ENCODE measurements at places on chromosomes 5 and 9.

DNA sequence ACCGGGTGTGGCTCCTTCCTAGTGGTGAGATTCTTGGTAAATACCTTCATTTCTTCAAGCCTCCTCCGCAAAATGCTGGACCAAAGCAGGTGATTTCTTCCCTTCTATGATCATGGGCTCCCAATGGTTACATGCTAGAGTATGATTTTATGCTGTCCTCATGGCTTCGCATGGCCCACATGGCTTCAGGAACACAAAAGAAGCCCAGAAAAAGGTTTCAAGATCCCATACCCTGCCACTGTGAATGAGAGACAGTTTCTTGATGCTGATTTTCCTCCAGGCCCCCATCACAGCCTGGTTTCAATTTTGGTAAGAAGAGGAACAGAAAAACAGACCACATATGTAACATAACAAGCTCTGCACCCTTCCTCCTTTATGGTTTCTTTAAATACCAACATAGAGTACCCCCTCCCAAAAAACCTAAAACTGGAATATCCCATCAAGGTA lies 2.4 kb upstream of the RXFP3 start:
- no peak for DNase-seq

- DNase-seq = peak; percentile 4
Observed at GRCh38 chr5:132821791-132822190, 8.7 kb downstream of the SHROOM1 start.

DNA sequence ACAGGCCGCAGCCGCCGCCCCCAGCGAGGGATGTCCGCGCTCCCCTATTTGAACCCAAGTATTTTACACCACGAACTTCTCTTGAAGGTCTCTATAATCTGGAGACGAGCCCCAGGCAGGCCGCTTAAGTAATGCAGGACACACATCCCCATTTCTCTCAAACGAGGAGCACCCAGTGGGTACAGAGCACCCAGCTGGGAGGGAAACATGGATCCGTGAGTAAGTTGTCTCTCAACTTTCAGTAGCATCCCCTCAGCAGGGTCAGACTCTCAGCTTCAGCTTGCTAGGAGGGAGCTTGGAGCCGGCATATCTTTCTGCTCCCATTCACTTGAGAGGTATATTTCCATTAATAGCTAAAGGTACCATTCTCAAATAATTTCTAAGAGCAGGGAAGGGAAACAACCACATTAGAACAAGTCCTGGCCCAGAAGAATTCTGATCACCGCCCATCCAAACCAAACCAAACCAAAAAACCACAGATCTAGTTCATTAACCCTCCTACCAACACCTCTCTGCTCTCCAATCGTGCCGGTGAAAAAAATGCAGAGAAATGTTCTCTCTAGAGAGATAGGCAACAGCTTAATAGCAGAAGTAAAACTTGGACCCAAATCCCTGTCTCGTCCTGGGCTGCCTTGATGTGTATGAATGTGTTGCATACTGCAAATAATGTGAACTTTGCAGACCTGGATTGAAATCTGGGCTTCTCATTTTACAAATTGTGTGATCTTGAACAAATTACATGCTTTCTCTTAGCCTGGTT lies 910 bp downstream of the TDRD7 start:
- no peak for DNase-seq

DNA sequence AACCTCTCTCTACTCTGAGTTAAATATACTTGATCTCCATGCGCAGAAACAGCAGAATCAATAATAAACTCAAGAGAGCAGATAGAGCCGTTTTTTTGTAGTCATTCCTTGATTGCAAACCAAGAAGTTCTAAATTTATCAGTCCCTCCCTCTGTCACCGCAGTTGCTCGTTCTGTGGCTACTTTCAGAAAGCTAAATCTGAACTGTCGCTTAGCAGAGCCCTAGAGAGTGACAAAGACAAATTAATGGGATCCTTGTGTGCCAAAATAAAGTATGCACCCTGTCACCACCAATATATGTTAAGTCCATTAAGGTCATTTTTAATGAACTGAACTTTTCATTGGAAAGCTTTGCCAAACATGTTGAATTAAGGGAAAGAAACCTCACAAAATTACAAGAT lies 218.3 kb downstream of the ADAMTSL1 start:
- no peak for DNase-seq

DNA sequence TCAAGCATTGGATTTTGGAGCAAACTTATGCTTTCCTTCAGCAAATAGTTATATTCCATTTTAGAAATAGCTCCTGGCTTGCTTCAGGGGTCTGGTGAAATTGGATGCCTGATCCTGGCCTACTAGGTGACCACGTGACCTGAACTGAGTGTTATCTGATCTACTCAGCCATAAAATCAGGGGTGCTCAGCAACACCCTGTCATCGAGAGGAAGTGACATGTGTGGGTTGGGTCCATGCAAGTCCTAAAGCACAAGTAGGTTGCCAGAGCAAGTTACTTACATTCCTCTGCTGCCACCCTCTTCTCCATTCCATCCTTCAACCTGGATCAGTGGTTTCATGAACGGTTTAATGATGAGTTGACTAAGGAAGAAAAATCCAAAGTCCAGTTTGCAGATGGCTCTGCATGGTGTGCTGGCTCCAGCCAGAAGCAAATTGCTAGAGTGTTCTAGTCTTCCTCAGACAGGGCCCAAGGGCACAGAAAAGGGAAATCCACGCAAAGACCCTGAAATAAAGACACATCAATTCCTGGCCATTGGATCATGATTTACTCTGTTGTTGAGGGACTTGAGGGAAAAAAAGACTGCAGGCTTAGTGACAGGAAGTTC lies 2.8 kb upstream of the FAM193B start:
- DNase-seq = no peak

GRCh38 chr9:99511723-99512122 lies 289.6 kb downstream of the SEC61B start:
- no peak for DNase-seq

DNA sequence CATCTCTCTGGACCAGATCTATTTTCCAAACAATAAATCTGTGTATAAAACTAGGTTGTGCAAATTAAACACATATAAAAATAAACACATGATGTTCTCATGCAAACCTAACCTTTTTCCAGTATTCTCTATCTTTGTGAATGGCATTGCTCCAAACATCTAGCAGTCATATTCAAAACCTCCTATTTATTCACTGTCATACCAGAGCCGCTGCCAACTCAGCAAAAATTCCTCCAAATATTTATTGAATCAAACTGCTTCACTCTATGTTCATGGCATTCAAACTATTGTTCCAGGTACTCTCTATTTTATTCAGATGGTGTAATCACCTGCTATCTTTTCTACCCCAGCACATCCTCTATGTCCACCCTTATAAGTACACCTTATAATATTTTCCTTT lies 652.1 kb upstream of the RIOK2 start:
- DNase-seq = no peak

- no peak for DNase-seq
Observed at GRCh38 chr5:144139586-144139985, 30.9 kb downstream of the YIPF5 start.

- DNase-seq = no peak
Observed at GRCh38 chr5:159801303-159801702, 115.0 kb upstream of the ADRA1B start.

- DNase-seq = no peak
Observed at GRCh38 chr5:133051061-133051541, 712 bp upstream of the HSPA4 start.

DNA sequence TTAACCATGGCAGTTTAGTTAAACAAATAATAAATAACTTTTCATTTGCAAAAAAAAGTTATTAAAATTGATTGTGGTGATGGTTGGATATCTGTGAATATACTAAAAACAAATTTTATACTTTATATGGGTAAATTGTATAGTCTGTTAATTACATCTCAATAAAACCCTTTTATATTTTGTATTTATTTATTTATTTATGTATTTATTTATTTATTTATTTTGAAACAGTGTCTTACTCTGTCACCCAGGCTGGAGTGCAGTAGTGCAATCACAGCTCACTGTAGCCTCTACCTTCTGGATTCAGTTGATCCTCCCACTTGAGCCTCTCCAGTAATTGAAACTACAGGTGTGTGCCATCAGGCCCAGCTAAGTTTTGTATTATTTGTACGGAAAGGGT lies 52.4 kb downstream of the OTP start:
- DNase-seq = no peak

GRCh38 chr5:141838326-141839014 lies 39.7 kb downstream of the PCDH1 start:
- DNase-seq = no peak

- no peak for DNase-seq
Observed at GRCh38 chr9:114973216-114973615, 42.8 kb upstream of the TNFSF8 start.

DNA sequence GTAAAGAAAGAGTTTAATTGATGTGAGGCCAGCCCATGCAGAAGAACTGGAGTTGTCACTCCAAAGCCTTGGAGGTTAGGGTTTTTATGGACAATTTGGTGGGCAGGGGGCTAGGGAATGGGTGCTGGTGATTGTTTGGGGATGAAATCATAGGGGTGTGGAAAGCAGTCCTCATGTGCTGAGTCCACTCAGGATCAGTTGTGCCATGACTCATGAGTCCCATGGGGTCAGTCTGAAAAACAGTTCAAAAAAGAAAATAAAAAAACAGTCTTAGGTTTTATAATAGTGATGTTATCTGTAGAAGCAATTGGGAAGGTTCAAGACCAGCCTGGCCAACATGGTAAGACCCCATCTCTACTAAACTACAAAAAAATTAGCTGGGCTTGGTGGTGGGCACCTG lies 162.3 kb downstream of the KDM4C start:
- DNase-seq = no peak

GRCh38 chr9:84511651-84512050 lies 157.9 kb upstream of the NTRK2 start:
- no peak for DNase-seq

GRCh38 chr9:82492274-82492673 lies 503.7 kb downstream of the SPATA31D1 start:
- no peak for DNase-seq

GRCh38 chr9:70945301-70945700 lies 176.1 kb downstream of the TRPM3 start:
- DNase-seq = no peak

DNA sequence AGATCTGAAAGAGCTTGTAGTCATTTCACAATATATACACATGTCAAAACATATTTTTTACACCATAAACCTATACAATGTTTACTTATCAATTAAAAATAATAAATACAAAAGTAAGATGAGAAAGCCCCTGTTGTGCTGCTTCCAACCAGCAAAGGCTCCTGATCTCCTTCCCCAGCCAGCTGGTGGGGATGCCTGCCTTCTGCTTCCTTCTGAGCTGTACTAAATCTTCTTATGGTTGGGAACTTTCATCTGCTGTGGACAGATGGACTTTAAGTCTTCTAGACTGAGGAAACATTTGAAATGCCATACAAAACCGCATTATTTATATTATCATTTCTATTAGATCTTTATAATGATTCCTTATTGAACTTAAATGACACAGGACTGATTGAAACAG lies 745.3 kb upstream of the CHD1 start:
- no peak for DNase-seq

DNA sequence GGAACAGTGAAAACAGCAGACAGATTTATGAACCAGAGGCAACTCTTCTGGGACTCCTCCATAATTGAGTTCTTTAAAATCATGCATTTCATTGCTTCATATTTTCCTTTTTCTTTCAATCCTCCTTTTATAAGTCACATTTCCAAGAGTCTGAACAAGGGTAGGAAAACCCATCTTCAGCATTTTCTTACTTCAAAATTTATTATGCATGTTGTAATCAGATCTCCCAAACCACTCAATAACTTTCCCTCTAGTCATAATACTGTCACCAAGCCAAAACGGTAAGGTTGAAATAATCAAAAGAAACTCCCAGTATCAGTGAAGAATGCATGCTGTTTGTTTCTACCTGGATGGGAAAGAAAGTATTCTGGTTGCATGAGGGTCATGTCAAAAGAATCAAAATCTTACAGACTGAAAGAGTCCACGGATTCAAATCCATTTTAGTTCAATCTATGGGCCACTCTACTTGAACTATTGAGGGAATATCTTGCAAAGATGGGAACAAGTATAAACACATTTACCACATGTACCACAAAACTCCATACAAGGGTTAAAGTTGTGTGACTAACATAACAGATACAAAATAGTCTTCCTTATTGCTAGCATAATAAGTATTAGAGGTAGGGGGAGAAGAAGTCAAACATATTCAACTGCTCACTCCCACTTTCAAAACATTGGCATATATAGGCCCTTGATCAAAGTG lies 797.3 kb downstream of the MAT2B start:
- DNase-seq = no peak
